ENCODE measurements at places on chromosomes 4 and X. TPM values are rescaled to one million over a fixed set of nuclear protein-coding genes. Genes with fewer than 3 reads are reported as not detected.

- DNase-seq: no peak
Measured at GRCh38 chr4:109319156-109319555, 16.7 kb upstream of the COL25A1 start.

DNA sequence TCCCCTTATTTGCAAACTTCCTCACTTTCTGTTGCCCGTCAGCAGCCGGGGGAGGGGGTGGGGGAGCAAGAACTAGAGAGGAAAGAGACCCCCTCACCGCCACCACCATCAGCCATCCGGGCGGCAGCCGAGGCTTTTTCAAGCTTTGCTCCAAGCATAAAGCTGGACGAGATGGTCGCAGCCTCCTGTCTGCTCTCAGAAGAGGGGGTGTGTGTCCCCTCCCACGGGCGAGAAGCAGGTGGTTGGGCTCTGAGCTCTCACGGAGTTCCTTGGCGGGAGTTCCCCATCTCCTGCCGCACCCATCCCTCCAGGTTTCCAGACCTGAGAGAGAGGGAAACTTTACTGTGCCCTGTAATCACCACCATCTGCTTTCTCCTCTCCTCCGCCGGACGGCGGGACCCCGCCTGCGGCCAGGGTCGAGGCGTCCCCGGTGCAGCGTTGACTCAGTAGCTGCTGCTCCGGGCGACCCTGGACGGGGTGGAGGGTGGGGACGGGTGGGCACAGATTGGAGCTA is 4.7 kb upstream of the ARX start:
- no peak for DNase-seq

GRCh38 chr4:123340381-123340701 is 56.3 kb upstream of the SPRY1 start:
- DNase-seq: peak; percentile 25

DNA sequence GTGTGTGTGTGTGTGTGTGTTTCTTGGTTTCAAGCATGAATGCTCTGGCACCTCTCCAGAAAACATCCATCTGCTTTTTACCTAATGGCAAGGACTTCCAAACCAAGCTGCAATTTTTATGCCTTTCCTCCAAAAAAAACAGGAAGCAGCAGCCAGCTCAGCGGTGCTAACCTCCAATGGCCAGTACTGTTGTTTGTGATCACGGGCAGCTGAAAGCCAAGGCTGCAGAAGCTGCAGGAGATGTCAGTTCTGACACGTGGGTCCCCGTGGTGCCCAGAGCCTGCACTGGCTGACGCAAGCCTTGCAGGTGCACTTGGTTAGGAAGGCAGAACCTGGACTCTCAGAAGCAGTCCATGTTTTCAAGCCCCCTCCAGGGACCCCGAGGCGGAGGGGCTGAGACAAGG is 313.6 kb upstream of the DDX53 start:
- no peak for DNase-seq

DNA sequence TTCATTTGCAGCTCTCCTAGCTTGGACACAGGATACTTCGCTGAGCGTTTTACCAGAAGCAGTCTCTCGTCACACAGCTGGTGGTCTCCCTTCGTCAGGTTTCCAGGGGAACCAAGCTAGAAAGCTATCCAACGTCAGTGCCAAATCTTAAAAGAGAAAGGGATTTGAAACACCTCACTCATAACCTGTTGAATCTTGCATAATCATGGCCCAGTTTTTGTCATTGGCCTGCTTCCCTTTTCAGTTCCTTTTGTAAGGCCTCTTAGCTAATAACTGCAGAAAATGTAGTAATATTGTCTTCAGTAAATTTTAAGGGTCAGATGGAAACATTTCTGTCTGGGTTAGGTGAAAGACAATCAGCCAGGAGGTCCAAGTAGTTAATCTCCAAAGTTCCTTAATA is 22.0 kb downstream of the RAB39B start:
- no peak for DNase-seq

DNA sequence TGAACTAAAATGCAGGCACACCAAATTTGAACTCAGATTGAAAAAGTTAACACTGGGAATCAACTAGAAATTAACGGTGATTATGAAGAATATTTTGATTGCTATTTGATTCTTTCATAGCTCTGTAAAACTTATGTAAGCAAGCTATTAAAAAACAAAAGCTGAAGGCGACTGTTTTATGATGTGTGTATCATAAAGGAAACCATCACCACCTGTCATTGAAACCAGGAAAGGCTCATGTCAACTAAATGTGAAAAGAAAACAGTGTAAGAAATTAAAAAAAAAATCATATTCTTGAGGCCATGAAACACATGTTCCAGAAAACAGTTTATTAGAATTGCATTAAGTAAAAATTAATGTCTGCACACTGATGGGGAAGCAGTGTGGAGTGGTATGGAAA is 24.2 kb downstream of the CPE start:
- DNase-seq: no peak

- no peak for DNase-seq
Measured at GRCh38 chr4:9979101-9979701, 42.1 kb downstream of the SLC2A9 start.

- DNase-seq: no peak
Measured at GRCh38 chr4:44869222-44869882, 143.0 kb upstream of the GNPDA2 start.

DNA sequence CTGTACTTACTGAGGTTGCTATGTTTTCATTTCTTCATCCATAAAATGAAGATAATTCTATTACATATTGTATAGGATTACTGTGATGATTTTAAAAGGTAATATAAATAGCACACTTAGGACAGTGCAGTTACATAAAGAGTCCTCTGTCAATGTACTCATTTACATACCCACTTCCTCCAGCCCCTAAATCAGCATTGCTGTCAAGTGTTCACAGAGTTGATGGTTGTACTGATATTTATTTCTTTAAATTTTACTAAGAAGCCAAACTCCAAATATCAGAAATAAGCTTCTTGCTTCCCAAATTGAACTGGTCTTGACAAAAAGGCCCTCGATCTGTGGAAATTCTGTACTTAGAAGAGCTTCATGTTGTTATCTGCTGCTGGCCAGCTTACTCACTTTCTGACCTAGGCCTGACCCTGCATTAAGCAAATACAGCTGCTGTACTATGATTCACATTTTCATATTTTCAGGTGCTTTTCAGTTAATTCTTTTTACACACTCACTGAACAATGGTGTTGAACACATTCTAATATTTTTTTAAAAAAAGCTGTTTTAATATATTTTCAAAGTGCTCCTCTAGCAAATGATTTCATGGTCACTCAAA is 259.6 kb downstream of the UNC5C start:
- no peak for DNase-seq

DNA sequence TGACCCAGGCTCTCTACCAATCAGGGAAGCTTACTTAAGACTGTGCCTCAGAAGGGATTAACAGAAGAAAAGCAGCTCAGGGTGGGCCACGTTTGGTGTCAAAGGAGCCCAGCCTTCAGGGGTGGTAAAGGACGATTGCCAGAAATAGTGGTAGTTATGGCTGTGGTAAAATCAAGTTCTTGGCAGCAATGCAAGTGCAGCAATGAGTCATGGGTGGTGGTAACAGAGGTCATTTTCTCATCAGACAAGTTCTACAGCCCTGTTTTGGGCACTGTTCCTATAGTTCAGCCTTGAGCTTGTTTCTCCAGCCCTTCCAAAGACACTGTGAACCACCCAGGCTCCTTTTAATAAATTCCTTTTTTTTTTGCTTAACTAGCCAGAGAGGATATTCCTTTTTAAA is 120.3 kb downstream of the EFHC2 start:
- no peak for DNase-seq

DNA sequence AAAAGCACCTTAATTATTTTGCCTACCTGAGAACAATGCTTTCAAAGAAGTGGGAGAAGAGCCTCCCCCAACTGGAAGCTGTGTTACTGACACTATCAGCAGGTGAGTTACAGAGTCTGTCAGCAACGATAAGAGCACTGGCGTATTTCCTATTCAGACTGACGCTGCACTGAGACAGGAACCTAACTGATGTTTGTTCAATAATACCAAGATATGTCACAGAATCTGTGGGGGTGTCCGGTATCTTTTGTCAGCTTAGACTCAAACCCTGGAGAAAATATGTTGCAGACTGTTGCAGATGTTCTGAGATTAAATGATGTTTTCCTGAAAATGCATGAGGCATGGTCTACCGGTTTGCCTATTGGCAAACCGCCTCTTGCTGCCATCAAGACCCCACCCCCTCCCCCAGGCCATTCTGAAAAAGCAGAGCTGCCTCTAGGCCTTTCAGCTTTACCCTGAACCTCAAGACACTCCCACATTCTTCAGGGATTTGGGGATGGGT is 115.2 kb upstream of the KIT start:
- DNase-seq: no peak

GRCh38 chr4:169922632-169923276 is 103.4 kb downstream of the MFAP3L start:
- DNase-seq: no peak

GRCh38 chr4:114205261-114205660 is 225.8 kb upstream of the ARSJ start:
- DNase-seq: no peak

DNA sequence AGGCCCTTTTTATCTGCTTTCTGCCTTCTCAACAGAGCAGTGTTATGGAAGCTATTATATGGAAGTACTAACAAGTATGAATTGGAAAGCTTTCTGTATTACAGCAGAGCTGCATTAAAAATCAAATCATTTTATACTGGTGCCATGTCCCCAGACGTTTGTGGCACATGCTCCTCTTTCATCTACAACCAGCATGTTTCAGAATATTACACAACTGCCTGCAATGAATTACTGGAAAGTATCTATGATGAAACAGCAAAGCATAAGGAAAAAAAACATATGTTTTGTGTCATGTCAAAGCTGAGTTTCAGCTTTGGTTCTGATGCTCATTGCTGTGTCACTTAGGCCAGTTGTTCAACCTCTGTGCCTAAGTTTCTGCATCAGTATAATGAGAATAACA is 576.8 kb downstream of the GBA3 start:
- no peak for DNase-seq

DNA sequence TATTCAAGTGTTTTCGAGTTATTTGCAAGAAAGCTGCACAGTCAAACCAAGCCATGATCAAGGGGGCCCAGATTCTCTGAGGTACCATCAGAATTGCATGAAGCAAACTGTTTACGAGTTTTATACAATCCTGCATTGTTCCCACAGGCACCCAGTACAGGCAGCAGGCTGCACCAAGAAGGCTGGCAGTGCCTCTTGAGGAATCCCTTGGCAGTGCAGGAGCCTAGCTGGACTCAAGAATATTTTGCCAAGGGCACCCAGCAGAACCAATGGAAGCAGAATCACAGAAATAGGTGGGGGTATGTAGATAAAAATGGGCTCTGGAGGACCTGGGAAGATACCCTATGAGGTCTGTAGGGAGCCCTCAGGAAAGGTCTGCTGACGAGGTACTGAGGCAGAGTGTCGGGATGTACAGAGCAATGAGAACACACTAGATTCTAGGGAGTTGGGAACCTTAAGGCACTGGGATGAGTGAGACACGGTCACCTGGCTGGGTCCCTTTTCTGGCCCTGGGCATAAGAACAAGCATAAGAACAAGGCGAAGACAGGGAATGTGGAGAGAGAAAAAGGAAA is 2.5 kb upstream of the PLP1 start:
- DNase-seq: peak; percentile 50

- no peak for DNase-seq
Measured at GRCh38 chrX:3326681-3327080, 19.8 kb downstream of the MXRA5 start.

GRCh38 chrX:101108284-101108683 is 10.3 kb downstream of the CENPI start:
- DNase-seq: no peak

DNA sequence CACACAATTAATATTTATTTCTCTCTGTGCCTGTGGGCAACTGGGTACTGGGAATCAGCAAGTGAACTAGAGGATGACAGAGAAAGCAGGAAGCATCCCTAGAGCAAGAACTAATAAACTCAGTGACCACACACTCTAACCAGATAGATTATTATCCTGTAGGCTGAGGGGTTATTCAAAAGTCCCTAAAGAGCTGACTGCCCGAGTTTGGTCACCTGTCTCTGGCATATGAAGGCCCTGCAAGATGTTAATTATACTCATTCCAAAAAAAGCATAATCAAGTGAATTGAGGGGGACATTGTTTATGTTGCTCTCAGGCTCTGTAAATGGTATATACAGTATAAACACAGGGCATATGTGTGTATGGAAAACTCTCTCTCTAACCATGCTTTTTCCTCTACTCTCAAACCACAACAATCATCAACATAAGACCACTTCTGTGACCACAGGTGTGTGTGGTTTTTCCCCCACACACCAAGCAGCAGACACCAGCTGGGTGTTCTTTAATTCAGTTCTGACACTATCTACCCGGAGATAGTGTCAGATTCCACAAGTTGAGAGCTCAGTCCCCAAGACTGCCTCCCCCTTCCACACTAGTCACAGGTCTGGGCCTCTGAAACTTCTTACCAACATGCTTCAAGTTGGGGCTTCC is 6.2 kb upstream of the HPSE start:
- no peak for DNase-seq

GRCh38 chrX:104134583-104135261 is 22.1 kb downstream of the SLC25A53 start:
- no peak for DNase-seq

DNA sequence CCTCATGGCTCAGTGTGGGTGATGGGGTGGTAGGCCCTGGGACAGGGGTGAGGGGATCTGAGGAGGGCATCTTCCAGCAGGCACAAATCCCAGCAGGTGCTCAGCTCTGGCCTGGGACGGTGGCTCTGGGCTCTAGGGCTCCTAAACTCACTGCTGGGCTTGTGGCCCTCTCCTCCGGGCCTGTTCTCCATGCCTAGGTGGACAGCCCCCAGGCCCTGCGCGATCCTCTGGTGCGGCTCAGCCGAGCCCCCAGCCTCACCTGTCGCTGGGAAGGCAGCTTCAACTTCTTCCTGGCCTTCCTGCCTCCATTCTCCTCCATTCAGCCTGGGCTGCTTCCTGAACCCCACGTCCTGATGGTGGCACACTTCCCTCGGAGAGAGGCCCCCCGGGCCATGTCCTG is 19.3 kb upstream of the FGFR3 start:
- no peak for DNase-seq

- DNase-seq: no peak
Measured at GRCh38 chrX:56397636-56398035, 165.5 kb downstream of the KLF8 start.

The CAMK2D gene
- total RNA-seq: 53.0 TPM

The HTR2C gene
- not detected for total RNA-seq

The UGT2A1 gene
- not detected for total RNA-seq

The BCAP31 gene
- total RNA-seq: 219 TPM

The EMCN gene
- not detected for total RNA-seq

The RAB41 gene
- total RNA-seq: not detected

The PCDH19 gene
- total RNA-seq: 0.06 TPM

The HAND2 gene
- not detected for total RNA-seq

The VCX2 gene
- not detected for total RNA-seq

The MMRN1 gene
- total RNA-seq: 0.12 TPM

The RTL5 gene
- total RNA-seq: 0.37 TPM
